Breast epithelium (tissue), 4 donors: ENCODE measurements at places on chromosomes 5 and 9.

DNA sequence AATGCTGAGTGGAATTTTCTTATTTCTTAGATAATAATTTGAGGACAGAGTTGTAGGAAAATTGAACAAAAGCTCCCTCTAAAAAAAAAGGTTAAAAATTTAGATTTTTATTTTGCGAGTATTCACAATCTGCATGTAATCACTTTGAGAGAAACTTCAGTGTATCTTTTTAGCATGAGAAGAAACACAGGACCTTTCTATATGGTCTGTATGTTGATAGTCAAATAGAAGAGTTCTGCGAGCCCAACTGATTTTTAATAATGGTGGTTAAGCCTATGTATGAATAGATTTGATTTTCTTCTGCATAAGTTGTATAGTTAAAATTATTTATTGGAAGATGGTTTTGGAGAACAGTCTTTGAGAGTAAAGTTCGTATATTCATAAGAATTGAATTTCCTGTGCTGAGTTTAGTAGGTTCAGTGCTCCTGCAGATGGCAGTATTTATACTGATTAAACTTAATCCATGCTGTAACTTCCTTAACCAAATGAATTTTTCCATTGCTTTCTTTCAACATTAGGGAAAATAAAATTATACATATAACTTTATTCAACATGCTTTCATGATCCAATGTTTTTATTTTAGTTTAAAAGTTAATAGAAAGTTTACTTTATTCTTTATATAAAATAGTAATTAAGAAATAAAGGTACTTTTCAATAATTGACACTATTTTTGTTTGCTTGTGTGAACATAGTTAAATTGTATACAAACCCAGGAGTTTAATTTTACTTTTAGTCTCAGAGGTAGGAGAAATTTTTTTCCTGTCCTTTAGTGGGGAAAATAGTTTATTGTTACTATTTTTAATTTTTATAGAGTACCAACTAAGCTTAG is 19.6 kb downstream of the TCERG1 start:
- no peak for DNase-seq
- no peak overlapping the region for H3K4me3 ChIP-seq
- H3K27me3 ChIP-seq: no peaks in the 10 kb centered on the region
- H3K27ac ChIP-seq: no peak overlapping the region
- peaks cover 6% of the 10 kb centered on the region for H3K36me3 ChIP-seq

DNA sequence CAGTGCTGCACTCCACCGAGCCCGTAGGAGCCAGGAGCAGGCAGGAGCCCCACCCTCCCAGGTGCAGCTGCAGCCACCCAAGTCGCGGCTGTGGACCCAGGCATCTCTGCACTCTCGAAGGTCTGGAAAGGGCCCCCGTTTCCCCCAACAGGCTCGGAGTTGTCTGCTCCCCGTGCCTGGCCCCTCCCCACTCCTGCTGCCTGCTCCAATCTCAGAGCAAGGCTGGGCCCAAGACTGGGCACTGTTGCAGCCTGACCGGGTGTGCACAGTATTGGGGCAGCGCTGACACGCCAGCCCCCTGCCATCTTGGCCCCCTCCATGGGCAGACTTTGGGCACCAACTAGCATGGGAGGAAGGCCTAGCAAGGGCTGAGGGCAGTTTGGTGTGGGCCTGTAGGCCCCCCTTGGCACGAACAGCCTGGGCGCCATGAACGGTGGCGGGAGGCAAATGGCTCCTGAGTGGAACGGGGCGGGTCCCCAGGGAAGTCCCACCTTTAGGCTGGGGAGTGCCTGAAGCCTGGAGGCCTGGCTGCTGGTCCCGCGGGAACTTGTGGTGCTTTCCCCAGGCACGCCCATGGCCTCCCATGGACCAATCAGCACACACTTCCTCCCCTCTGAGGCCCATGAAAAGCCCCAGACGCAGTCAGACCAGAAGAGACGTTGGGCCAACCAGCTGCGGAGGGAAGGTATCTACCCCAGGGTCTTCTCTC is 60.4 kb downstream of the PSAT1 start:
- no peaks in the 10 kb centered on the region for H3K27me3 ChIP-seq
- no peaks in the 10 kb centered on the region for H3K4me1 ChIP-seq
- H3K4me3 ChIP-seq: no peak overlapping the region
- H3K27ac ChIP-seq: no peak overlapping the region

GRCh38 chr9:99154356-99154755 is 49.4 kb downstream of the TGFBR1 start:
- no peak overlapping the region for H3K4me3 ChIP-seq
- no peaks in the 10 kb centered on the region for H3K27me3 ChIP-seq
- no peaks in the 10 kb centered on the region for H3K36me3 ChIP-seq
- DNase-seq: no peak
- H3K4me1 ChIP-seq: no peaks in the 10 kb centered on the region
- H3K27ac ChIP-seq: no peak overlapping the region

GRCh38 chr5:71528206-71528605 is 58.9 kb upstream of the MCCC2 start:
- no peak overlapping the region for H3K4me3 ChIP-seq
- peaks cover 1% of the 10 kb centered on the region for H3K36me3 ChIP-seq
- no peak overlapping the region for H3K27ac ChIP-seq
- no peak for DNase-seq
- no peaks in the 10 kb centered on the region for H3K4me1 ChIP-seq

DNA sequence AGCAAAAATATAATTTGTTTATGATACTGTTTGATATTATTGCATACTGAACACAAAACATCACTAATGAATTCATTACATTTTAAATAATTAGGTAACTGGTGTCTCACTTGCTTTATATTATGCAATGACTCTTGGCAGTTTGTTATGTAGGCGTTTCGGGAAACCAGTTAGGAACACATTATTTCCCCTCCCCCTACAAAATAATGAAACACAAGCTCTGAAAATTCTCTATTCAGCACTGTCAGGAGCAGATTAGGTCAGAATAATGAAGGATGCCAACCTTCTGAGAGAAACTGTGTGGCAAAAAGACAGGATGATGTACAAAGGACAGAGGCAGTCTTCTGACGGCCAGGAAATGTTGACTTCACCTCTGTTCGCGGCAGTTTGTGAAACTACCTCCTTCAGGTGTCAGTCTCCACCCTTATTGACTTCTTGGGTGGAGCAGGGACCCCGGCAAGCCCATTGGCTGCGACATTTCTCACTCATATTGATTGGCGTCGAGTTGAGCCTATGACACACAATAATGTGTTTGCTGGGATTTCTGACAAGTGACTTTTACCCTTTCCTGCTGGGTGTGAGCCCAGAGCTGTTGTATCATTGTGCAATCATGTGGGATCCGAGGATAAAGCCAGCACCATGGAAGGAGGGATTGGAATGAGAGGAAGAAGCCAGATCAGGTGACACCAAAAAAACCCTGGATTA is 33.9 kb downstream of the SH3PXD2B start:
- peaks cover 36% of the 10 kb centered on the region for H3K4me1 ChIP-seq
- peak overlapping the region; percentile 91 for H3K27ac ChIP-seq
- no peaks in the 10 kb centered on the region for H3K36me3 ChIP-seq
- peak; percentile 94 for DNase-seq

GRCh38 chr9:95140821-95141220 is 176.7 kb downstream of the FANCC start:
- H3K36me3 ChIP-seq: no peaks in the 10 kb centered on the region
- no peak overlapping the region for H3K4me3 ChIP-seq
- H3K27me3 ChIP-seq: no peaks in the 10 kb centered on the region
- no peak overlapping the region for H3K27ac ChIP-seq
- H3K4me1 ChIP-seq: no peaks in the 10 kb centered on the region

DNA sequence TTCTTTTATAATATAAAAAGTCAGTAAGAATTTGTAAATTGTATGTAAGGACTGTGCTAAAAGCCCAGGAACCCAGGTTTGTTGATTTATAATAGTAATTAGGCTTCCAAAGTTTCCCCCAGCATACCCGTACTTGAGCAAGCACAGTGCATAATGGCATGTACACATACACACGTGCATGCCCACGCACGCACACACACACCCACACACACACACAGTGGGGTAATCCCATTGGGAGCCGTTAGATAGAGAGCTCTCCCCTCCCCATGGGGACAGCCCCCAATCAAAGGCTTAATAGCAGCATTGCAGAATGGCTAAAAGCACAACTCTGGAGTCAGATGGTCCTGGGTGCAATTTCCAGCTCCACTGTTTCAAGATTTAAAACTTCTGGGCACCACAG is 319.7 kb upstream of the RFX3 start:
- no peaks in the 10 kb centered on the region for H3K36me3 ChIP-seq
- H3K4me1 ChIP-seq: no peaks in the 10 kb centered on the region
- H3K27me3 ChIP-seq: no peaks in the 10 kb centered on the region
- DNase-seq: no peak
- H3K4me3 ChIP-seq: no peak overlapping the region

GRCh38 chr5:106097340-106097739 is 1573.4 kb downstream of the EFNA5 start:
- DNase-seq: no peak
- H3K4me1 ChIP-seq: no peaks in the 10 kb centered on the region
- H3K27ac ChIP-seq: no peak overlapping the region
- no peak overlapping the region for H3K4me3 ChIP-seq

DNA sequence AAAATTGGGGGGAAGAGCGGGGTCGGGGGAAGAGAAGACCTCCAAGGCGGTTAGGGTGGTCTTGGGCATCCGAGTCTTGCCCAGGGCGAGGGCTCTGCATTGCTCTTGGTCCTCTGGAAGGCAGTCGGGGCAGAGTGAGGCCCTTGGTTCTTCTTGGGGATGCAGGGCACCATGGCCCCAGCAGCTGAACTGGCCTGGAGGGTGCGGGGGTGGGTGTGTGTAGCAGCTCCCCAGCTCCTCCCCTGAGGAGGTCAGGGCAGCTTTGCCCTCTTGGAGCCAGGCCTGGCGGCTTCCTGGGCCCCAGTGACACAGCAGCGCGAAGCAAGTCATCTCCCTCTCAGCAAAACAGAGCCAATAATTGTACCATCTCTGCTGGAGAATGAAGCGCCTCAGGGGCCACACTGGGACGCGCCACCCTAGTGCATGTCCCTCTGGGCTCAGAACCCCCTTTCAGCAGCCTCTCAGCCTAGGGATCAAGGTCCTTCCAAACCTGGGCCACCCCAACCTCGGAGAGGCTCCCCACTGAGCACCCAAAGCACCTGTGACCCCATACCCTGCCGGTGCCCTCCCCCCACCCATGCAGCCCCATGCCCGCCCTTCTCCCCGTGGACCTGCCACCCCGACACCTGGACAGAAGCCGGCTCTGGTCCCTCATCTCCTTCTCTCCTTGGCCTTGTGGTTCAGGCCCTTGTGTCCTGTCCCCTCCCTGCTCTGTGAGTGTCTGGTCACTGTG is 10.4 kb upstream of the RXRA start:
- DNase-seq: no peak
- no peaks in the 10 kb centered on the region for H3K4me1 ChIP-seq
- no peaks in the 10 kb centered on the region for H3K36me3 ChIP-seq
- H3K27ac ChIP-seq: no peak overlapping the region
- no peak overlapping the region for H3K4me3 ChIP-seq

DNA sequence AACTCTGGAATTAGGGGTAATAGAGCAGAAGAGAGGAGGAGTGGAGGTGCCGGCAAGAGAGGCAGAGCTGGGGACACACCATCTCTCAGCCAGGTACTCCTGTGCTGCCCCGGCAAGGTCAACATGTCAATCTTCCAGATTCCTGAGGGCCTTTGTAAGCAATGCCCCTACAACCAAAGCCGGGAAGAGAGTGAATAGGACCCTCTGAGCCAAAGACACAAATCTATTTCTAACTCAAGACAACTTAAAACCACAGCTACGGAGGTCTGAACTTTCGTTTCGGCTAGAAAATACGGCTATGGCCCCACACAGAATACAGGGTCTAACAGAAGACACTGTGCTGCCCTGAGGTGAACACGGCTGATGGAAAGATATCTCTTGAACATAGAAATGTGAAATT is 66.6 kb downstream of the SERINC5 start:
- DNase-seq: no peak
- no peaks in the 10 kb centered on the region for H3K36me3 ChIP-seq
- no peaks in the 10 kb centered on the region for H3K27me3 ChIP-seq
- H3K27ac ChIP-seq: no peak overlapping the region
- peak overlapping the region; percentile 7 for H3K4me3 ChIP-seq
- peaks cover 7% of the 10 kb centered on the region for H3K4me1 ChIP-seq

DNA sequence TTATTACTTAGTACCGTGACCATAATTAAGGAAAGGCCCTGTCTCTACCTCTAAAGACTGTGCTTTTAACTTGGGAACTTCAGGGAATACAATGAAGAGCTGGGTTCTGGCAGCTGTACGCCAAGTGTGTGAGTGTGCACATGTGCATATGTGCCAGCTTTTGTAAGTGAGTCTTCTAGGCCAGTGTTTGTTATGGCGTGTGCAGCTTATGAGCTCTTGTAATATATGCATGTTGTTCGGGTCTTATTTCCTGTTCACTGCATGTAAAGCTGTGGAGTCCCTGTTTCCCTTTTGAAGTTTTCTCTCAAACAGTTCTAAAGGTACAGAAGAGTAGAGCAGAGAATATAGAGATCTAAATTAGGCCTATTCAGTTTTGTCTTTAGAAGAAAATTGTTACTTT is 30.5 kb downstream of the TGFBR1 start:
- no peak overlapping the region for H3K27ac ChIP-seq
- no peak overlapping the region for H3K4me3 ChIP-seq
- no peak for DNase-seq
- no peaks in the 10 kb centered on the region for H3K4me1 ChIP-seq
- H3K27me3 ChIP-seq: no peaks in the 10 kb centered on the region
- H3K36me3 ChIP-seq: no peaks in the 10 kb centered on the region

DNA sequence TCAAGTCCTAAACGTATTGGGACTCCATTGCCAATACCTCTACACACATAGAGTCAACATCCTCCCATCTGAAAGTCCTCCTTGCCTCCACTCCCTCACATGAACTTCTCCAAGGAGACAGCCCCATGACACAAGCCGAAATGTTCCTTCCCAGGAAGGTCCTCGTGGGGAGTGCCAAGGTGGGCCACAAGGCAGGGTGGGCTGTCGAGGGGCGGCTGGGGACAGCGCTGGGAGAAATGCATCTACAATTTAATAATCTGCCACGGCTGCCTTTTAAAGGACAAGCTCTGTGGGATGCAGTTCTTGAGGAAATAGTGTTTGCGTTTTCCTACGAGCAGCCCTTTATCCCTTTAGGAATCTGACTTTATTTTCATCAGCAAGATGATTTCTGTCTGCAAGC is 138.7 kb downstream of the GABBR2 start:
- DNase-seq: no peak
- H3K4me3 ChIP-seq: no peak overlapping the region
- H3K27ac ChIP-seq: no peak overlapping the region
- H3K4me1 ChIP-seq: no peaks in the 10 kb centered on the region
- no peaks in the 10 kb centered on the region for H3K27me3 ChIP-seq

GRCh38 chr5:145544401-145544800 is 290.7 kb downstream of the PRELID2 start:
- H3K27ac ChIP-seq: no peak overlapping the region
- H3K36me3 ChIP-seq: no peaks in the 10 kb centered on the region
- H3K27me3 ChIP-seq: no peaks in the 10 kb centered on the region
- no peak for DNase-seq
- H3K4me3 ChIP-seq: no peak overlapping the region
